ENCODE measurements at places on chromosomes 16 and 17.
A peak's percentile ranks its signal among the peaks of the same experiment; 100 is the strongest.

GRCh38 chr17:81253358-81254131 lies 14.4 kb downstream of the NDUFAF8 start:
- DNase-seq = peak; percentile 8

GRCh38 chr16:4323071-4323844 lies 7.4 kb downstream of the GLIS2 start:
- DNase-seq = no peak

DNA sequence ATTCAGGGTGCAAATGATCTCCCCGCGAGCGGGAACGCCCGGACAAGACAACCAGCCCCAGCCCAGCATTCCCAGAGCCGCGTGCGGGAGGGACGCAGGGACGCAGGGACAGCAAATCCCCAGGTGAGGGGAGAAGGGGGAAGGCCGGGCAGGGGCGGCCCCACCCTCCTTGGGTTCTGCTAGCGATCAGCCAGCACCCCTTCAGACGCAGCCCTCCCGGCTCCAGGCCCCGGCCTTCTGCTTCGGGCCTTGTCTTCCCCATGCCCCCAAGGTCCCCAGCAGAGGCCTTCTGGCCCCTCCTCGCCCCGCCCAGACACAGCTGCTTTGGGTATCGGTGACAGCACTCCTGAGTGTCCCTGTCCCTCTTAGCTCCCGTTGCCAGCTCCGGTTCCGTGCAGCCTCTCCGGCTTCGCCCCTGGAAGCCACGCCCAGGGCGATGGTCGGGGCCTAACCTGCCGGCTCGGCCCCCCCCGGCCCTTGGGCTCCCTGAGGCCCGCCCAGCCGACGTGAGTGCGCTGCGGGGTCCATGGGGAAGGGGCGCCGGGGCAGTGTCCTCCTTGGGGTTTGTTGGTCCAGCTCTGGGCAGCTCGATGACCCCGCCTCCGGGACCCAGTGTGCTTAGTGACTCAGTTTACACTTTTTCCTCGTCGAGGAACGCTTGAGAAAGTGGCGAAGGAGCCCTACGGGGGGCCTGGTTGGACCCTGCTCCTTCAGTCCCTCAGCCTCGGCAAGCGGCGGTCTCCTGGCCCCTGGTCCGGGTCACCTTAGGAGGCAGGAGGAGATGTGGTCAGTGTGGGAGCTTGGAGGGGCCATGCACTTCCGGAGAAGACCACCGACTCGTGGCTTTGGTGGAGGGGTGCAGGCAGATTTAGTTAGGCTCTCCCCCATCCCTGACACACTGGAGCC lies 50.5 kb upstream of the AMZ2 start:
- DNase-seq = no peak

GRCh38 chr17:6021627-6022026 lies 48.6 kb upstream of the WSCD1 start:
- no peak for DNase-seq

- no peak for DNase-seq
Observed at GRCh38 chr16:81601601-81602255, 157.1 kb downstream of the CMIP start.

Data from bone marrow (tissue), 2 donors.